ENCODE measurements at places on chromosomes 7 and 10.

DNA sequence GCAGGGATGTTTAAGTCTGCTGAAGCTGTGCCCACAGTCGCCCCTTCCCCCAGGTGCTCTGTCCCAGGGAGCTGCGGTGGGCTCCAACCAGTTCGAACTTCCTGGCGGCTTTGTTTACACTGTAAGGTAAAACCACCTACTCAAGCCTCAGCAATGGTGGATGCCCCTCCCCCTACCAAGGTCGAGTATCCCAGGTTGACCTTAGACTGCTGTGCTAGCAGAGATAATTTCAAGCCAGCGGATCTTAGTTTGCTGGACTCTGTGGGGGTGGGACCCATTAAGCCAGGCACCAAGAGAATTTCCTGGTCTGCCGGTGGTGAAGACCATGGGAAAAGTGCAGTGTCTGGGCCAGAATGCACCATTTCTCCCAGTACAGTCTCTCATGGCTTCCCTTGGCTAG, 56.0 kb downstream of the CCDC7 start:
- no peak for DNase-seq

- DNase-seq = no peak
These were observed 18.3 kb upstream of the PDE1C start for GRCh38 chr7:32088451-32088881.

GRCh38 chr7:25907214-25907613, 244.8 kb upstream of the NFE2L3 start:
- no peak for DNase-seq

DNA sequence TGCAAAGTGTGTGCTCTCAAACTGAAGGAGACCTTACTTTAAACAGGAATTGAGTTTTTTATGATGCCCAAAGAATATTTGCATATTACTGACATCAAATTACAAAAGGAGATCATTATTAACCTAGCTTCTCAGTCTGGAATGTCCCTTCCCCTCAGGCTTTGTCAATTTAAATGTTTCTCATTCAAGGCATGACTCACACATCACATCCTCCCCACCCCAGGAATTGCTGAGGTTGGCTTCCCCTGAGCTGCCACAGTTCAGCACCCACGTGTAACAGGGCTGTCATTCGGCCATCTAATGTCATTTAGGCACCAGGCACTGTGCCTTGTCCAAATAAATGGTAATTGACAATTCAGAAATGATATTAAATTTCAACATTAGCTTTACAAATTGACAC, 305.9 kb upstream of the MGMT start:
- DNase-seq = peak; percentile 24

GRCh38 chr7:36532981-36533499, 143.4 kb downstream of the ANLN start:
- DNase-seq = no peak

GRCh38 chr10:77410523-77410922, 227.1 kb downstream of the KCNMA1 start:
- DNase-seq = no peak

GRCh38 chr10:127474501-127474900, 74.6 kb upstream of the NPS start:
- no peak for DNase-seq

GRCh38 chr10:29663718-29664117, 28.9 kb upstream of the SVIL start:
- DNase-seq = no peak

DNA sequence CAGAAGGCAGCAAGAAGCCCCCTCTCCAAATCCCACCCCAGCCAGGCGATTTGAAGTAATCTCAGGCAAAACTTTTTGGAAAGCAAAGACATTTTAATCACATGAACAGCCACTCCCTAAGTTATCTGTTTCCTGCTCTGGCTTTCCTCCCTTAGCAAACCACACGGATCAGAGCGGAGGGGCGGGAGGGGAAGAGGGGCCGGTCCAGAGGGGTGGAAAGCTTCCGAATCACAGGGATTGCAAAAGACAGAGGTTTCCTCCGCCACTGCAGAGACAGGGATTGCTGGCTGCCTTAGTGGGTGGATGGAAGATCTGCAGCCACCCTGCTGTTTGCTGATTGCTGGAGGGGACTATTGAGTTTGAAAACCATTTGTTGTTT, 41.2 kb downstream of the ZCCHC24 start:
- DNase-seq = no peak

GRCh38 chr7:10706875-10707493, 266.7 kb upstream of the PHF14 start:
- DNase-seq = no peak

DNA sequence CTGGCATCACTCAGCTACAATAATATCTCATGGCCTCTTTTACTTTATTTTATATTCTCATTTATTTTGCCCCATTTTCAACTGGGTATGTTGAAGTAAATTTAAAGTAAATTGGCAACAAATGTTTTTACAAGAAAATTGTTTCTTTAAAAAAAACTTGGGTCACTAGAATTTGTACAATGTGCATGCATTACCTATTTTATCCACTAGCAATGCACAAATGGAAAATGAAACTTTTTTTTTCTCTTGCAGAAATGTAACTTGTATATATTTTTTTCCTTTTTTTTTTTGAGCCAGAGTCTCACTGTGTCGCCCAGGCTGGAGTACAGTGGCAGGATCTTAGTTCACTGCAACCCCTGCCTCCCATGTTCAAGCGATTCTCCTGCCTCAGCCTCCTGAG, 10.3 kb upstream of the H2AZ2 start:
- DNase-seq = no peak

GRCh38 chr10:83678850-83679249, 460.5 kb upstream of the GHITM start:
- no peak for DNase-seq

DNA sequence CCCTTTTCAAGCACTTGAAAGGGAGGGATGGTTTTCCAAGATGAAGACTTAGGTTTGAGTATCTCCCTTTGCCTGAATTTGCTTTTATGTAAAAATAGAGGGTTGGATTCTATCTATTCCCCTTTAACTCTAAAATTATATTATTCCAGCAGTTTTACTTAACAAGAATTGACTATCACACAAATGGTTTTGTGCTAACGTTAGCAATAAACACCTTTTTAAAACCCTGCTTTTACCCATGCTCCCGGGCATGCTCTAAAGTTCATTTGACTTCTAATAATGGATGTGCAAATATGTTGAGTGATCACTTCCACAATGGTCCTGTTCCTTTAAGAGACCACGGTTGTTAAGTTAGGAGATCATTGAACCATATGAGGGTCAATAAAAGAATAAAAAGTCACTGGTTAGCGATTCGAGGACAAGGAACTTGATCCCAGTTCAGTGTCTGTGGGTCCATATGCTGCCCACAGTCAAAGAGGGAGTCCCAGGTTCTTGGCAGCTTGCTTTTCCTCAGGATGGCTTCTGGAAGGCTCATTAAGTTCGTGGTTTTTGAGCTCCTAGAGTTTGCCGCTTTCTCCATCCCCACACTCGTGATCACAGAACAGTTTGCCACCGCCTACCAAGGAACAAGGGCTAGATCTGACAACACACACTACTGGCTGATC, at the start of gene TMEM236:
TSS of gene TMEM236 (plus strand) at position 421 of the 665 bp plus-strand sequence. CDS start at position 516, 95 bp downstream.
- no peak for DNase-seq

GRCh38 chr10:77173615-77174461, 463.8 kb downstream of the KCNMA1 start:
- peak; percentile 80 for DNase-seq

DNA sequence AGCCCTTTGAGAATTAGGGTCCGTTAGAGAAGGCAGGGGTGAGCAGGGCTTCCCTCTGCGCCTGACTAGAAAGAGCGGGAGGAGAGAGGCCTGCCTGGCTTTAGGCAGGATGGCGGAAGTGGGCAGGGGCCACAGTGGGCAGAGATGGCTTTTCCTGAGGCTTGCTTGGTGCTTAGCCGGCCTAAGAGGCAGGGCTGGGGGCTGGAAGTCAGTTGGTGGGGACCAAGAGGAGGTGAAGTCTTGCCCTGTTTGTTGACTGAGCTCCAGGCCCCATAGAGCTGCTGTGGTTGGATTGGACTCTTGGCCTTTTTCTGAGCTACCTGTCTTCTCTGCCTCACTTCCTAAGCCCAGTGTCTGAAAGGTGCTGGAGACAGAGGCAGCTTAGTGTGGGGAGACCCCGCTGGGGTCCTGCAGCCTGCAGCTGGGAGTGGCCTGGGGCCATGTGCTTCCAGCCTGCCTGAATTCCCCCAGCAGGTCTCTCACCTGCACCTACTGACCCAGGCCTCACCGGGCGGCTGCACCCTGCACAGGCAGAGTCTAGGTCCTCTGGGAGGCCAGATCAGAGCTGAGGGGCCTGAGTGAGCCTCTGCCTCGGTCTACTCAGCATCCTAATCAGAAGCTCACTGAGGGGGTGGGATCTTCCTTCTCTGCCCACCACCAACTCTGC, 4.8 kb downstream of the FAM241B start:
- DNase-seq = no peak

GRCh38 chr10:49231086-49231820, 43.1 kb upstream of the TMEM273 start:
- no peak for DNase-seq

DNA sequence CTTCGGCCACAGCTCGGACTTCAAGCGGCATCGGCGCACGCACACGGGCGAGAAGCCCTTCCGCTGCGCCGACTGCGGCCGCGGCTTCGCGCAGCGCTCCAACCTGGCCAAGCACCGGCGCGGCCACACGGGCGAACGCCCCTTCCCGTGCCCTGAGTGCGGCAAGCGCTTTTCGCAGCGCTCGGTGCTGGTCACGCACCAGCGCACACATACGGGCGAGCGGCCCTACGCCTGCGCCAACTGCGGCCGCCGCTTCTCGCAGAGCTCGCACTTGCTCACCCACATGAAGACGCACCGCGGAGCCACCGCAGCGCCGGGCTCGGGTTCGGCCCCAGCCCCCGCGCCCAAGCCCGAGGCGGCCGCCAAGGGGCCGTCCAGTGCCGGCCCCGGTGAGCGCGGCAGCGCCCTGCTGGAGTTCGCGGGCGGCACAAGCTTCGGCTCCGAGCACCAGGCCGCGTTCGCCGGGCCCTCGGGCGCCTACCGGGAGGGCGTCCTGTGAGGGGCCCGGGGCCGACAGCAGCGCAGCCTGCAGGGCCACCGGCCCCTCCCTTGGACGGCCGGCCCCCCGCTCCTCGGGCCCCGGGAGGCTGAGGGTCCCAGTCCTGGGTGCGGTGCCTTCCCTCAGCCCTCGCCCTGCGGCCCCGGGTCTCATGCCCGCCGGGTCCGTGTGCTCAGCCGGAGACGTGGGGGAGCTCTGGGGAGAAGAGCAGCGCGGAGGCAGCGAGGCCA, 17.2 kb downstream of the ZNF316 start:
- DNase-seq = no peak

DNA sequence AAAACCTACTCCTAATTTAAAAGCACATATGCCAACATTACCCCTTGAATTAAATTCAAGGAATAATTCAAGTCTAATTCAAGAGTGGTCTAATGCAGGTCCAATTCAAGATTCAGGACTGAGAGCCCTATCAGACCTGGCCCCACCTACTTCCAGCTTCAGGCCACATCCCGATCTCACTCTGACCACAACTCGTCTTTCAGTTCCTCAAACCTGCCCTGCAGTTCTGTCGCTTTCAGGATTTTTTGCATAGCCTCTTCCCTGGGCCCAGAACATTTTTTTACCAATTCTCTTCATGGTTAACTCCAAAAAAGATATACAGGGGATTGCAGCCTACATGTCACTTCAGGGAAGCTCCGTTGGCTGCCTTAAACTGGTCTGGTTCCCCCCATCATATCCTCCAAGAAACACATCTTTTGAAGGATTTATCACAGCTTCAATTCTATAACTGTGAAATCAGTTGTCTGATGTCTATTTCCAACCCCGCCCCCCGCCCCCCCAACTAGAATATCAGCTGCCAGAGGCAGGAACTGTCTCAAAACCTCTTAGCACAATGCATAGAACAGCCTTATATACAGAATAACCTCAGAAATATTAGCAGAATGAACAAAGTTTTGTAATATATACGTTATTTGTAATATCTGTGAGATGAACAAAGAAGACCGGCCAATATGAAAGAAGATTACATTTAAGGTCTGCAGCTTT, 20.8 kb downstream of the CCDC6 start:
- peak; percentile 48 for DNase-seq

DNA sequence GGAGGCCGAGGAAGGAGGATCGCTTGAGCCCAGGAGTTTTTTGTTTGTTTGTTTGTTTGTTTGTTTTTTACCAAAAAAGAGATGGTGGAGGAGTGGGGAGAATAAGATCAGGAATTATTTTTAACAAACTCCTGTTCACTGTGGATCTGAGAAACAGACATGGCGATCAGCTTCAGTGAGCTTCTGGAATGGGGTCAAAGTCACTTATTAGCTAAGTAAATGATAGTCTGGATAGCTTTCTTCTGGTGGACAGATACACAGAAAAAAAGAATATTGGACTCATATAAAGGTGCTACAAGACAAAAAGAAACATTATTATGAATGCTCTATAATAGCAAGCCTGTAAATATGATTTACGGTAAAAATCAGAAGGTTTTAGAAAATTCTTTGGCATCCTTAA, 85.1 kb downstream of the POU6F2 start:
- no peak for DNase-seq

GRCh38 chr7:113804475-113805095, 114.2 kb downstream of the PPP1R3A start:
- DNase-seq = no peak

GRCh38 chr7:55534262-55534915, 37.9 kb downstream of the VOPP1 start:
- DNase-seq = peak; percentile 73

GRCh38 chr7:111137296-111138192, 46.6 kb downstream of the LRRN3 start:
- peak; percentile 32 for DNase-seq

DNA sequence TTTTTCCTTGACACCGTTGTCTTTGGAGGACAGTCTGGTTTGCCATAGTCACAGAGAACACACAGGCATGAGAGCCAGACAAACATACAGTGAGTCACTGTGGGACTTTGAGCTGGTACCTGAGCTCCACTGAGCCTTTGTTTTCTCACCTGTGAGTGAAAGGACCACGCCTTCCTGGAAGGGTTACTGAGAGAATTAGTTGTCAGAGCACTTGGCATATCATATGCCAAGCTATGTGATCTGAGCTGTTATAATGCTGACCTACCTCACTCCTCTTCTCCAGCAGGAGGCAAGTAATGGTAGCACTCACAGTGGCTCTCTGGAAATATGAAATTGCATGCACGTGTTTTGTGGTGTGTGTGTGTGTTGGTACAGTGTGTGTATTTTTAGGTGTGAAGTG, 59.7 kb downstream of the CXCL12 start:
- no peak for DNase-seq

DNA sequence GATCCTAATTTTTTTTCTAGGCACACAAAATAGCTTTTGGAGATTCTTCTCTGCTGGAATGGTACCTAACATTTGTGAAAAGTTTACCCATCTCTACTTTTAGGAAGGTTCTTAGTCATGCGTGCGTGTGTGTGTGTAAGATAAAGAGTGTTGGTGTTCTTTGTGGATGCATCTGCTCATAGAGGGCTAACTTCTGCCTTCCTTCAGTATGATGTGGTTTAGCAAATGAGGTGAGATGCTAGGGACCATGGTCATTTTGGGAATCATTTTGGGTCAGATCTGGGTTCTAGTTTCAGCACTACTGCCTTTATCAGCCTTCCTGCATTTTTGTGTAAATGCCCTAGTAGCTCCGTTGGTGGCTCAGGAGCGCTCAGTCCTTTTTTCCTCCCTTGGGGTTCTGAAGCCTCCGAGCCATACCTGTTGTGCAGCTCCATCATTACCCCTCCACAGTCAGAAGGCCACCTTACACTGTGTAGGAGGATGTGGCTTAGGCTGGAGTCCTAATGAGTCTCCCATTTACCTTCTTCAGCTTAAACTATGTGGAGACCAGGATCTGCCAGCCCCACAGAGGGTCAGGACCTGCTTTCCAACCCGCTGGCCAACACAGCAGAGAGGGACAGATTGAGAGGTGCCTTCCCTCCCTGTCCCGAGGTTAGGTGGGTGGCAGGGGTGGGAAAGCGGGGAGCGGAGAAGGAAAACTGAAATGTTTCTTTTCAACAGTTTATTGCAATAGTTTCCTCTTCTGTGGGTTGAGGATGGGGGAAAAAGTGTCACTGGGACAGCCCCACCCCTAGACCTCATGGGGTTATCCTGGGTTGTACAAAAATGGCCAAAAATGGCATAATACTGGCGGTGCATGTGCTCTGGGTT, 31.2 kb downstream of the TSPAN14 start:
- DNase-seq = no peak
